HFF-Myc (cell line): ENCODE measurements at places on chromosomes 4 and X.
A peak's percentile ranks its signal among the peaks of the same experiment; 100 is the strongest.

DNA sequence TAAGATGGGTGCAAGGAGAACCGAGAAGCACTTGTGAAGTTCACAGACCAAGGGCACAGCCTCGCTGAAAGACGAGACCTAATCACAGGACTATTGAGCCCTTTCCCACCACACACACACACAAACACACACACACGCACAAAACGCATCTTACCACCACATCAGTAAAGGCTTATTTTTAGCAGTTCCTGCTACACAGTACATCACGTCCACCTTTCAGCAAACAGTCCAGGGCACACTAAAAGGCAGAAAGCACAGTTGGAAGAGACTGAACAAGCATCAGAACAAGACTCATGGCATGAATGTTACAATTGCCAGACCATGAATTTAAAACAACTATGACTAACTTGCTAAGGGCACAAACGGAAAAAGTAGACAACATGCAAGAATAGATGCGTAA, 83.6 kb upstream of the MAPK10 start:
- no peak for DNase-seq

DNA sequence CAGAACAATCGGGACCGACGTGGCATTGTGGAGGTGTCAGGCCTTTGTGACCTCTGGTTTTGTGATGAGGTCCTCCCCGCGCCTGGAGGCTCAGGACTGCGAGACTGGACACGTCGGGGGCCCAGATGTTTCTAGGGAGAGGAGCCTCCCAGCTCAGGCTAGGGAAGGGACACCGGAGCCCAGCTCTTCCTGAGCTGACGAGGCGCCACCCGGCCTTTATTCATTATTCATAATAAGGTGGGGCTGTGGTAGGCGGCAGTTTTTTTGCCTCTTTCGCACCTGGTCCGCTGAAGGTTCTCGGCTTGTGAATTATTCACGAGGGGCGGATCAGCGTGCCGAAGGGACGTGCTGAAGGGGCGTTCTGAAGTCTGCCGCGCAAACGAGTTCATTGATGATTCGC, 2.3 kb upstream of the UBA1 start:
- DNase-seq, result no peak

- peak; percentile 85 for DNase-seq
Observed at GRCh38 chr4:138090150-138090917, 151.8 kb downstream of the SLC7A11 start.

DNA sequence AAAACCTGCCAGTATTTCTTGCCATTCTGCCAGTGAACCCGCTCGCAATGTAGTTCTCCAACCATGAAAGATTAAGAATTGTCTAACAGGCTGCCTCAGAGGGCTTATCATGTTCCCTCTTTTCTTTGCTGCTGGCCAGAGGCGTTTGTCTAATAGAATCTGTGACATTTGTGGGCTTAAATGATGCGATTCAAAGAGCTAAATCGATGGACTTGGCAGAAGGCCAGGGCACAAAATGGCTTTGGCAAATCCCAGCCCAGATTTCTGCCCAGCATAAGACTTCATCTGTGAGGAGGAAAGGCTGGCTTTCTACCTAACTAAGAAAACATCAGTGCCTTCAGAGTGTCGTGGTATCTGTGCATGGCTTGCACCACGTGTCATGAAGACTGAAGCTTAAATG, 79.9 kb downstream of the TRPC5OS start:
- no peak for DNase-seq

- DNase-seq, result no peak
Observed at GRCh38 chrX:134725103-134725690, 66.9 kb upstream of the PLAC1 start.

GRCh38 chr4:127737295-127737694, 7.1 kb downstream of the SLC25A31 start:
- no peak for DNase-seq

DNA sequence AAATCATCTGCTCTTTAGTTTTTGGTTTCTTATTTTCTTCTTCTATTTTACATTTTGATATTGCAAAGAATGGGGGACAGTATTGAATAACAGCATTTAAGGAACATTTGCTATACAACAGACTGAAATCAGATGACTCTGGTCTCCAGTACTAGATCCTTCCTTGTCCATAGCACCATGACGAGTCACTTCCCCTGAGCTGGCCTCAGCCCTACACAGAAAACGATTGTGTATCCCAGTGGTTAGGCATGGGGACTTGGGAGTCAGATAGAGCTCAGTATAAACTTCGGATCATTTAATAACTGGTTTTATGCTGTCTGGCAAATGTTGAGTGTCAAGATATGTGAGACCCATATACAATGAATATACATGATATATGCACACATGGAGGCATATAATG, 44.7 kb upstream of the BEX4 start:
- DNase-seq, result no peak

DNA sequence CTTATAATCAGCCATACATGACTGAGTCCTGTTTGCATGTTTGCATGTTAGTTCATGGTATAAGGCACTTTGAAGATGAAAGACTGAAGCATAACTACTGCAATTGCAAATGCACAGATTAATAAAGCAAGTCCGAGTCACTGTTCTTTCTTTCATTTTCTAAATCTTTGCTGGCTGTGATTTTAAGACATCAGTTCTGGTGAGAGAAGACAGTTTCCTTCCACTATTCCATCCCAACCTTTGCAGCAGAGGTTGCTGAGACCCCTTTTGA, 28.3 kb downstream of the RASL11B start:
- no peak for DNase-seq

DNA sequence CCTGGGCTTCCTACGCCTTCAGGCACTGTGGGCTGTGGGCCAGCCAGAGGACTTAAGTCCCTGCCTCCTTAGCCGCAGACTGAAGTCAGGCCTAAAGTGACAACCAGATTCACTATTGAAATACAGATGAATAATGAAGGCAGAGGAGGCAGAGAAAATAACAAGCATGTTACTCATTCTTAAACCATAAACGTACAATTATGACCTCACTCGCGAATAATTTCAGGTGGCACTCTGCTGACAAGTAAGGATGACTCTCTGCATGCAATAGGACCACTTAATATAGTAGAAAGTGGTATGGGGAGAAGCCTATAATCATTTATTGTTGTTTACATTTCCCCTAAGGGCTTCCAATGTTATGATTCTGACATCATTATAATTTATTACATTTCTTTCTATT, 409.2 kb upstream of the FGF13 start:
- no peak for DNase-seq

DNA sequence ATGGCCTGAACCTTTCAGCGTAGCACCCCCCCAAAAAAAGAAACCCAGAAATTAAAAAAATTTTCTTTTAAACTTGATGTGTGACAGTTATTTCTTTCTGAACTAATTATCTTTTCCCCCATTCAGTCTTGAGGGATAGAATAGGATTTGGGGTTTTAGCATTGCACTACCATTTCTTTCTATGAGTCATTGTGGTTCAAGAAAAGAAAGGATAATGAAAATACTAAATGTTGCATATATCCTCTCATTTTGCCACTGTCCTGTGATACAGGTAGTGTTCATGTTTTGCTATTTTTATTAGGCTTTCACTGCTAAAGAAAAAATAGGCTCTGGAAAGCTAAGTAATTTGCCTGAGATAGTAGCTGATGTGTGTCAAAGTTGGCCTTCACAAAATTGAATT, 39.4 kb upstream of the DCK start:
- DNase-seq, result no peak

DNA sequence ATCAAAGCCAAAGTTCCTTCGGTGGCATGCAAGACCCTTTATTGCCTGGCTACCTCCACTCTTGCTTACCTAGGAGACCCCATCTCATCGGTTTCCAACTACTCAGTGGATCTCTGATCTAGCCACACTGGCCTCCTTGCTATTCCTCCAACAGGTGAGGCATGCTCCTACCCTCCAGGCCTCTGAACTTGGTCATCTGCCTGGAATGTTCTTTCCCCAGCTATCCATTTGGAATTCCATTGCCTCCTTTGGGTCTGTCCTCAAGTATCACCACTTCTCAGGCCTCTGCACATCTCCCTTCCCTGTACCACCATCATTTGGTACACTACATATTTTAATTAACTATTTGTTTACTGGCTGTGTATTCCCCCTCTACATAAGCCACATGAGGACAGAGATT, 11.2 kb downstream of the LGI2 start:
- no peak for DNase-seq

DNA sequence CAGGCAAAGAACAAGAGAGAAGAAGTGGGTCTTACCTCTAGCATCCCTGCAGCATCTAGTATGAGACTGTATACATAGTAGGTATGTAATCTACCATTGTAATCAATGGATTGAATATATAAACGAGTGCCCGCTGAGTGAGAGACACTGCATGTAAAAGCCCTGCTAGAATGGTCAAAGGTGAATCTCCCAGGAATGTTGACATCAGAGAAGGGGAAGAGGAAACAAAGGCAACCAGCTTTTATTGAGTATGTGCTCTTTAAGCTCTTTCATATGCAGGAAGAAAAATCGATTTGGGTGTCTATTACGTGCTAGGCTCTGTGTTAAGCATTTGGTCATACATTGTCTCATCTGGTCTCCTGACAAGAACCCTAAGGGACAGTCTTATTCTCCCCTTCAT, 91.9 kb upstream of the KLHL13 start:
- no peak for DNase-seq

DNA sequence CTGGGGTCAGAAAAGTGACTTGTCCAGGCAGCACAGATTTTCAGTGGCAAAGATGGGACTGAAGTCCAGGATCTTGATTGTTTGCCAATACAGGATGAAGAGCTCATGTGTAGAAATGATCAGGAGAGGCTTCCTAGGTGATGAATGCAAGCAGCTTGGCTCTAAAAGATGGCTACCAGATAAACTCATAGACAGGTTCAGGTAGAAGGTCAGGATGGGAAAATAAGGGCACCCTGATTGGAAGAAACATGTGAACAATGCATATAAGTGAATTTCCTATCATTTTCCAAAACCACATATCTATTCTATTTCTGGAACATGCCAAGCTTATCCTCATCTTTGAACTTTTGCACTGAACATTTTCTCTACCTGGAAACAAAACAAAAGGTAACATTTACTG, 87.7 kb downstream of the FAM13A start:
- no peak for DNase-seq

DNA sequence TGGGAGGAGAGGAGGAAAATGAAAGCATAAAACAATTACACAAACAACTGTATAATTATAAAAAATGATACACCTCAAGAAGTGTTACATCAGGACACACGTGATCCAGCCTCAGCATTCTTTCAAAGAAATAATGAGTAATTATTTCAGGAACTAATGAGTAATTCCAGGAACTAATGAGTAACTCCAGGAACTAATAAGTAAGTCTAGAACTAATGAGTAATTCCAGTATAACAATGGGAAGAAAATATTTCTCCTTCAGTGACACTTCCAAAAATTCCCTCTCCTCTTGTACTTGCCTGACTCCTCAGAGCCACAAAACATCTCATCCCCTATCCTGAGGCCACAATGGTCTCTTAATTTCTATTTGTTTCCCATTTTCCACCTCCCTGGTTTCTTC, 63.5 kb upstream of the COL25A1 start:
- no peak for DNase-seq

GRCh38 chrX:132714913-132715312, 226.1 kb upstream of the MBNL3 start:
- DNase-seq, result no peak

DNA sequence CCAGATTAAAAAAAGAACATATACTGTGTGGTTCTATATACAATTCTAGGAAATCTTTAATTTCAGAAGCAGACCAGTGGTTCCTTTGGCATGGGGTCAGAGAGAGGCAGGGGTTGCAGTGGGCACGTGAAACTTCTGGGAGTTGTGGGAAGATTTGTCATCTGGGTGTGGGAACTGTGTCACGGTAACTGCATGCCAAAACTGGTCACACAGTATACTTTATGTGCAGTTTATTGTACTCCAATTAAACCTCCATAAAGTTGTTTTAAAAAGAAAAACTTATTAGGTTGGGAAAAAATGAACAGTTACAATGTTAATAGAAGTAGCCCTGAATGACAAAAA, 26.7 kb upstream of the STS start:
- no peak for DNase-seq

- DNase-seq, result no peak
Observed at GRCh38 chr4:36086261-36086786, 158.0 kb downstream of the ARAP2 start.

DNA sequence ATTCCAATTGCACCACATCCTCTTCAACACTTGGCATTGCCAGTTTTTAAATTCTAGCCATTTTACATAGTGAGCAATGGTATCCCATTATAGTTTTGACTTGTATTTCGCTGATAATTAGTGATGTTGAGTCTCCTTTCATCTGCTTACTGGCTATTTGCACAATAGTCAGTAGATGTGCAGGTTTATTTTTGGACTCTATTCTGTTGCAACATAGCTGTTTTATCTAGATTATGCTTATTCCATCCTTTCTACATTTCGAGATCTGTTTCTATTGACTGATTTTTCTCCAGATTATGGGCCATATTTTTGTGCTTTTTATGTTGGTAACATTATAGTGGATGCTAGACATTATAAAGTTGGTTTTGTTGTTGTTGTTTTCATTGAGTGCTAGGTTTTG, 106.1 kb downstream of the WWC2 start:
- DNase-seq, result no peak

GRCh38 chr4:172515266-172515879, 653.2 kb upstream of the GALNT7 start:
- DNase-seq, result no peak

- no peak for DNase-seq
Observed at GRCh38 chrX:8235026-8235425, 64.0 kb upstream of the VCX2 start.

DNA sequence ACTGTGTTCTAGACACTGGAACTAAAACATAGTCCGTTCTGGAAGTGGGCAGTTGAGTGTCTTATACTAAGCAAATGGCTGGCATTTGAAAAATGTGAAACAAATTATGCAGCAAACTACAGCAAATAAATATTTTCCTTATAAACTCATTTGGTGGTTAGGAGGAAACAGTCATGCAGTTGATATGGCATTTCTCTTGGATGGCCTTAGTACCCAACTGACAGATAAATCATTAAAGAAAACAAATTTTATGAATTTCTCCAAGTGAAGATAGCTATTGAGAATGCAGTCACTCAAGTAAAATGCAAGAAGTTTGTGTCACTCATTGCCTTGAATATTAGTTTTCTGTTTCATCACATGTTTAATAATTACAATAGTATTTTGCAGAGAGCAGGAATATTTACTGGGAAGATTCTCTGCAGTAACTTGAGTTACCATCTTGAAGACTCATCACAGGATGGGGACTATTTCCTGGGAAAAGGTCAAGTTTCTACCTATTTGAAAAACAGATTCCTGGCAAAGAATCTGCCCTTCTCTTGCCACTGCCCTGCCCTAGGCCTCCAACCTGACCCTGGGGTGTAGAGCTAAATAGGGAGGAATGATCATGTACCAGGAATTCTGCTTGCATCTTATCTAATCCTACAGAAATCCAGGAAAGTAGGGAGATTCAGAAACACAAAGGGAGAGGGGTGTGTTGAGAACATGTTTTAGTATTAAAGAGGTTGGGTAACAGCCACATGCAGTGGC, 105.9 kb downstream of the SH3RF1 start:
- no peak for DNase-seq
